ENCODE measurements at places on chromosomes 13 and 19.
A peak's percentile ranks its signal among the peaks of the same experiment; 100 is the strongest.

DNA sequence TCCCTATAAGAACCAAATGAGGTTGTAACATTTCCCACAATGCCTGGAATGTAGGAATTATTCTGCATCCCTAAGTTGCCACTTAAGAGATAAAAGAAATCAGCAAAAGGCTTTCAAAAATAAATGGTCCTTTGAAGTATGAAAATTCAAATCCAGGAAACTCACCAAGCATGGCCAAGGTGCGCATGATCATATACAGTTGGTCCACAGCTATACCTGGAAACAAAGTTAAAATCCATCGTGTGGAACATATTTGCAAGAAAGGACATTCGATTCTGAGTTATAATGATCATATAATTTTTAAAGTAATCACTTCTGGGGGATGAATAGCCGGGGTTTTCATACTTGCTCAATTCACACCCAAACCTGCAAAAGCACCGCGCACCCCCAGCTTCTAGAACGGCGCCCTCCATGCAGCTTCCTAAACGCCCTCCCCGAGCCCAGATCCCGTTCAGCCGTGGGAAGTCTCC lies 525 bp downstream of the CARS2 start:
- no peak for DNase-seq

DNA sequence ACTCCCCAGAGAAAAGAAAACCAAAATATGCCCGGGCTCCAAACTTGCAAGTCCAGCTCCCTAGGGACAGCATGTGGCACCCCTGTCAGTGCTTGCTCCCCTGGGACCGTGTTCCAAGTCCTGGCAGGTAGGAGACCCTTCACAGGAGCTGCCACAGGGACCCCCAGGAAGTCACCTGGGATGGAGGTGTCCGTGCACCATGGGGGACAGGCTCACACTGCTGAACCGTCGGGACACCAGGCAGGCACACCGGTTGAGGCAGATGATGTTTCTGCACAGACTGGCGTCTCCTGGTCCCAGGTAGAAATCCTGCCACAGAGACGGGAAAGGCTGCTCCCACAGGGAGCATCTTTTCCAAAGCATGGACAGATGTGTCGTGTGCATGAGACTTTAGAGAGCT lies 11.7 kb upstream of the PROZ start:
- no peak for DNase-seq

- DNase-seq = no peak
Observed at GRCh38 chr19:2806736-2807378, 12.8 kb upstream of the ZNF554 start.

DNA sequence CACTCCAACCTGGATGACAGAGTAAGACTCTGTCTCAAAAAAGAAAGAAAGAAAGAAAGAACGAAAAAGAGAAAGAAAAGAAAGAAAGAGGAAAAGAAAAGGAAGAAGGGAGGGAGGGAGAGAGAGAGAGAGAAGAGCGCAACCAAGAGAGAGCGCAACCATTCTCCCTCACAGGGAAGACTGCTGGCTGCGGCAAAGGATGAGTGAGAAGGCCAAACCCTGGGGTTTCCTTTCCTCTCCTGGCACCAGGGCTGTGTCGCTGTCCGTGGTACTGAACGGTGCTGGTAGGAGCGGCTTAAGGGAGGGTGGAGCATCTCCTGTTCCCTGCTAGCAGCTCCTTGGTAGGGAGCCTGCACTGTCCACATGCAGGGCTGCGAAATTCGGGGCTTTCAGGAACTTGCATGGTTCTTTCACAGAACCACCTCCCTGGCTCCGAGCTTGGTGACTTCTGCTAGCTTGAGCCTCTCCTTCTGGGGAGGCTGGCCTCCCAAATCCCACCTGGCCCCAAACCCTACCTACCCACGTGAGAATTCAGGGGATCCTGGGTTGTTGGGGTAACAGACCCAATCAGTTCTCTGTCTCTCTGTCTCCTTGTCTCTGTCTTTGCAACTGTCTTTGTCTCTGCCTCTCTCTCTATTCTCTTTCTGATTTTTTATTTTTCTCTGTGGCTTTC lies 51.1 kb upstream of the ZNRF4 start:
- DNase-seq = peak; percentile 13

- no peak for DNase-seq
Observed at GRCh38 chr13:32824675-32825074, 191.5 kb upstream of the KL start.

GRCh38 chr19:2476451-2477140 lies 669 bp downstream of the GADD45B start:
- DNase-seq = peak; percentile 35

DNA sequence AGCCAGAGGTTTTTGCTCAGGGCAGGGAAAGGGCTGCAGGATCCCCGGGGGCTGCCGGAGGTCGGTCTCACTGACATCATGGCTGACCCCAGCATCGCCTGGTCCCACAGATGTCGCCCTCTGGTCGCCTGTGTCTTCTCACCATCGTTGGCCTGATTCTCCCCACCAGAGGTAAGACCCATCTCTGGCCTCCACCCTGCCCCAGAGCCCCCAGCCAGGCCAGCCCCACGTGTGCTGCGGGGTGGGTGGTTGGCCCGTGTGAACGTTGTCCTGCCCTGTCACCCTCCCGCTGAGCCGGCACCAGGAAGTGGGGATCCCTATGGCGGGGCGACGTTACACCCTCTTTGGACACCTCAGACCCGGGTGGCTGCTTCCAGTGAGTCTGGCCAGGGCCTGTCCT lies 906 bp downstream of the FXYD5 start:
- DNase-seq = no peak

- no peak for DNase-seq
Observed at GRCh38 chr19:18273561-18274218, 562 bp downstream of the IQCN start.

DNA sequence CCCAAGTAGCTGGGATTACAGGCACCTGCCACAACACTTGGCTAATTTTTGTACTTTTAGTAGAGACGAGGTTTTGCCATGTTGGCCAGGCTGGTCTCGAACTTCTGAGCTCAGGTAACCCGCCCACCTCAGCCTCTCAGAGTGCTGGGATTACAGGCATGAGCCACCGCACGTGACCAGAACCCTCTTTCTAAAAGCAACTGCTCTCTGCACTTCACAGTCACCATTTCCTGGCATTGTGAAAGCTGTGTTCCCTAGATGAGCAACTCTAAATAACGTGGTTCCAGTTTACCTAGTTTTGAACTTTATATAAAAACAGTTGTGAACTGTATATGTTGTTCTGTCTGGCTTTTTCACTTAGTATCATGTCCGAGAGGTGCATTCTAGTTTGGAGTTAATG lies 152.9 kb downstream of the SIPA1L3 start:
- DNase-seq = no peak

GRCh38 chr13:30256713-30257467 lies 50.5 kb downstream of the KATNAL1 start:
- DNase-seq = no peak

- DNase-seq = no peak
Observed at GRCh38 chr13:97339988-97340749, 93.8 kb upstream of the RAP2A start.

GRCh38 chr13:34543836-34544235 lies 398.2 kb upstream of the NBEA start:
- DNase-seq = no peak

- no peak for DNase-seq
Observed at GRCh38 chr13:112775791-112776279, 86.0 kb downstream of the ATP11A start.

DNA sequence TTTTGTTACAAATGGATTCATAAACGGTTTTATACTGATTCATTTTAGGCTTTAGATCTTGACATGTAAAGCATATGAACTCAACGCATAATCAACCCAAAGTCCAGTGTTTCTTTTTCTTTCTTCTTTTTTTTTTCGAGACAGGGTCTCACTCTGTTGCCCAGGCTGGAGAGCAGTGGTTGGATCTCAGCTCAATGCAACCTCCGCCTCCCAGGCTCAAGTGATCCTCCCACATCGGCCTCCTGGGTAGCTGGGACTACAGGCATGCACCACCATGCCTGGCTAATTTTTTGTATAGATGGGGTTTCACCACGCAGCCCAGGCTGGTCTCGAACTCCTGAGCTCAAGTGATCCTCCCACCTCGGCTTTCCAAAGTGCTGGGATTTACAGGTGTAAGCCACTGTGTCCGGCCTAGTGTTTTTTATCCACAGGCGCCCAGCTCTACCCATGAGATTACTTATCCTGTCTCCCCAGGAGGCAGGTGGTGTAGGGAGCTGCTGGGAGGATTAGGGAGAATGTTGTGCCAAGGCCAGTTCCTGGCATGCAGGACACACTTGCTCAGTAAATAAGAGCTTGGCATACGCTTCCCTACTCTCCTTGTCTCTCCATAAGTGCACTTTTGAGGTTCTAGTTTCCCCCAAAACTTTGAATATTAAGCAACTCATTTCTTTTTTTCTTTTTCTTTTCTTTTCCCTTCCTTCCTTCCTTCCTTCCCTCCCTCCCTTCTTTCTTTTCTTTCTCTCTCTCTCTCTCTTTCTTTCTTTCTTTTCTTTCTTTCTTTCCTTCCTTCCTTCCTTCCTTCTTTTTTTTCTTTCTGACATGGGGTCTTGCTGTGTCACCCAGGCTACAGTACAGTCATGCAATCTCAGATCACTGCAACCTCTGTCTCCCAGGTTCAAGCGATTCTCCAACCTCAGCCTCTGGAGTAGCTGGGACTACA lies 4.8 kb upstream of the CEBPA start:
- DNase-seq = no peak

DNA sequence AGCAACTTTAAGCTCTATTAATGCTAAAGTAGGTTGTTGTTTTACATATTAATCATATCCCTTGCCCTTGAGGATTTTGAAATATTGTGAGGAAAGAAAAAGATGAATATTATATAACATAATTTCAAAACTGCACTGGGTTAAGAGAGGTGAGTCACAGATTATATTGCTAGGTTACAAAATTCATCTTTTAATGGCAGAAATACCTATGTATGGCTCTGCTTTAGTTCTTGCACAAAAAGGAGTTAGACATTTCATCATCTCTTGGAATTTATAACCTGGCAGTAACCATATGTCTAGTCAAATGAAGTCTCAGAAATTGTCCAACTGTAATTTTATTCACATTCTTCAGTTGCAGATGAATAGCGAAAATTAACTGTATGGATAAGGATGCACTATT lies 2041.1 kb downstream of the OLFM4 start:
- DNase-seq = no peak

DNA sequence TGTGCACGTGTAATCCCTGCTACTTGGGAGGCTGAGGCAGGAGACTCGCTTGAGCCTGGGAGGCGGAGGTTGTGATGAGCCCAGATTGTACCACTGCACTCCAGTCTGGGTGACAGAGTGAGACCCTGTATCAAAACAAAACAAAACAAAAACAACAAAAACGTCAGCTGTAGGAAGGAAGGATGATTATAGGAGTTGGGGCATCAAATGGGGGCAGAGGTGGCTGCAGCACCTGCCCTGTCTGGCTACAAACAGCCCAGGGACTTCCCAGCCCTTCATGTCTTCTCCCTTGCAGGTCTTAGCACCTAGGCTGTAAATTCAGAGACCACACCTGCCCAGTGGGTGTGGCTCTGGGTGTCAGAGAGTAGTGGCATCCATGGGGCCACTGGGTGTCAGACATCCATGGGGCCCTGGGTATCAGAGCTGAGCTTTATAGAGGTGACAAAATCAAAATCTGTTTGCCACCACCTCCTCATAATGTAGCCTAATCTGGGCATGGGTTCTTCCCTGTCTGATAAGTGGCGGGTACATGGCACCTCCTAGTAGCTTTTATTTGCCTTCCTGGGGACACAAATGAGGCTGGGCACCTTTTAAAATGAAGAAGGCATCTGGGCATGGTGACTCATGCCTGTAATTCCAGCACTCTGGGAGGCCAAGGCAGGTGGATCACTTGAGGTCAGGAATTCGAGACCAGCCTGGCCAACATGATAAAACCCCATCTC lies 4.7 kb upstream of the B3GNT3 start:
- DNase-seq = no peak

DNA sequence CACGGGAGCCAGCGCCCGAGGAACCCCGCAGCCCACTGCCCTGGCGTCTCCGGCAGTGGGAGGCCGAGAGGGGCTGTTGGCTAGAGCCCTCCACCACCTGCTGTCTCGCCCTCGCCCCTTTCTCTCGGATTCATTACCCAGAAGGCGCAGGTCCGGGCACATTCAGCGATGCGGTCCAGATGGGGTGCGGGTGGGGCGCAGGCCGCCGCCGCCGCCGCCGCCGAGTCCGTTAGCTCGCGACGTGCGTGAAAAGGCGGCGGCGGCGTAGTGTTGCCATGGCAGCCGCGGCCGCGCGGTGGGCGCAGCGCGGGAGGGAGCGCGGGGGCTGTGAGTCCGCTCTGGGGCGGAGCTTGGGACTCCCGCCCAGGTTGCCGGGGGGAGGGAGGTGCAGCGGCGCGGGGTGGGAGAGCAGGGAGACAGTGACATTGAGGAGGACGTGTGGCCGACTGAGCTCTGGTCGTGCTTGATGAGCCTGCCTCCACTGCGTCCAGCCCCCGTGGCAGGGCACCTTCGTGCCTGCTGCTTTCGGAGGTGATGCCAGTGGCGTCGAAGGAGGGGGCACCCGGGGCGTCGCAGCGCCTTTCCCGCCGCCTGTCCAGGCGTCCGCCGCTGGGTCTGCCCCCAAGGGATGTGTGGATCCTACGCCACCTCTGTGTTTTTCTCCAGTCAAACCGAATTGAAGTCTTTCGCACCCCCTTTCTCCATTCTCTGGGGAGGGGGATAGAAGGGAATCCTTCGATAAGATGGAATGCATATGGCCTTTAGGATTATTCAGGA lies at the start of gene KATNAL1:
Gene KATNAL1 (minus strand): TSS at position 358 of the 777 bp plus-strand sequence. CDS start 23,774 bp downstream, outside the sequence.
- DNase-seq = no peak

DNA sequence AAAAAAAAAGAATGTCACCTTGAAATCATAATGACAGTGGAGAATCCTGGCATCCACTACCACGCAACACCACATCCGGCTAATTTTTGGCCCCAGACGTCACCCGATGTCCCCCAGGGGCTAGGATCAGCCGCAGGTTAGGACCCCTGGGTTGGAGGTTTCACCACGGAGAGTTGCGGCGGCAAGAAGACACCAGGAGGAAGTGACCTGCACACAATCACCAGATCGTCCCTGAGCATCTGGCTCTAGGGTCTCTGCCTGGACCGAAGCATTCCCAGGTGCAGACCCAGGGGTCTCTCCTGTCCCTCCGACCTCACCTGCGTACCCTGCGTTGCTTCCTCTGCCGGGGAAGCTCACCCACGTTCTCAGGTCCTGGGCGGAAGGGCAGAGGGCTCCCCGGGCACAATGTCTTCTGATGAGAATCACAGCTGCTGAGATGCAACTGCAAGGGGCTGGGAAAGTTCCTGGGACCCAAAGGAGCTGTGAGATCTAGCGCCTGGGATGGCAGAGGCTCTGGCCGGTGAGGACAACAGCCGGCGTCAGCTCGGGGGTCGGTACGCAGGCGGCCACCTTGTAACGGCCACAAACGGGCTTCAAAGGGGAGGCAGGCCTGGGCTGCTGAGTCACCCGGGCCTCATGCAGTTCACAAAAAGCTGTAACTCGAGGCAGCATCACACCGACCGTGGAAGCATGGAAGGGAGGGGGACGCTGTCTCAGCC lies 111.2 kb downstream of the GADD45B start:
- DNase-seq = no peak

DNA sequence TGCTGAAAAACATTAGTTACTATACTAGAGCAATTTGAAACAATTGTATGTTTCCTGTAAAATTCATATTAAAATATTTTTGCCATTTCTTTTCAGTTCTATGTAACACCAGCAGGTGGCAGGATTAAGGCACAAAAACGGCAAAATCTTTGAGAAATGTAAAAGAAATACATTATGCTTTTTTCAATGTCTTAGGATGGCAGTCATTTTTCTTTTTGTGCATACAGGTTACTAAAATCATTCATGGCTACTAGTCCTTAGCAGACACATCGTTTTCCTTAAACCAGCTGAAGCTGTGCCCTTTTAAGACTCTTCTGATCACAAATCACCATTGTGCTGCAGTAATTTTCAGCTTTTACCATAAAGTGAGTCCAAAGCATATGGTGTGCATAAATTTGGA lies 800.7 kb upstream of the SLITRK5 start:
- no peak for DNase-seq

GRCh38 chr13:40982772-40983171 lies 36.3 kb downstream of the ELF1 start:
- DNase-seq = peak; percentile 44
